ENCODE measurements at places on chromosomes 7 and 10.

DNA sequence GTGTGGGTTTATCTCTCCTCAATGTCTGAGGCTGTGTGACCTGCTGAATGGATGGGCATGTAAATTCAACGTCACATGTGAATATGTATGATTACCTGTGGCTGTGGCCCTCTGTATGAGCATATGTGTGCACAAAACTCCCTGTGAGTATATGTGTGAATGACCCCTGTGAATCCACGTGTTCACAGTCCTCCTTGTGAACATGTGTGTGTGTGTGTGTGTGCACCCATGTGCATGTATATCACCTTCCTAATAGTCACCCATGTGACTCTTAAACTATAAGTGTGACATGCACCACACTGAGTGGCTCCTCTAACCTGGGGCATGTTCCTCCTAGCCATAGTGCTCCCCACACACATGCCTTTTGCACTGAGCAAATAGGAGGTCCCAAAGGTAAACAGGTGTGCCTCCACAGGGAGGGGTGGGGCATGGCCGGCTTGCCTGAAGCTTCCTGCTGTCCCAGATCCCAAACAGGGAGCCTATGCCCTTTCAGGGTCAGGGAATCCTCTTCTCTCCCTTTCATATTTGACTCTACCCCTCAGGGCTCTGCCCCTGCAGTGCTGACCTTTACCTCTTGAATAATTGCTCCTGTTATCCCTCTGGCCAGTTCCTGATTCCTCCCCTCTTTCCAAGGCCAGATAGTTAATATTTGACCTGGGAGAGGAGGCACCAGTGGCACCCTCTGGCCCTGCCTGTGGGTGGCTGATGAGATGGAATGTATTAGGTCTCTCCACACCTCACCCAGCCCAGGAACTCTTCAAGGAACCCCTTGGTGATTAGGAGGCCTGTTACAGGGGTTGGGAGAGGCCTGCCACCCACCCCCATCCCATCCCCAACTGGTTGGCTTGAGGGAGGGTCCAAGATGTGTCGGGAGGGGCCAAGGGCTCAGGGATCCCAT is 1.9 kb downstream of the SEMA4G start:
- DNase-seq, result no peak

GRCh38 chr7:44561481-44561880 is 12.2 kb downstream of the DDX56 start:
- no peak for DNase-seq

GRCh38 chr10:69792341-69792740 is 9.4 kb upstream of the COL13A1 start:
- DNase-seq, result no peak

DNA sequence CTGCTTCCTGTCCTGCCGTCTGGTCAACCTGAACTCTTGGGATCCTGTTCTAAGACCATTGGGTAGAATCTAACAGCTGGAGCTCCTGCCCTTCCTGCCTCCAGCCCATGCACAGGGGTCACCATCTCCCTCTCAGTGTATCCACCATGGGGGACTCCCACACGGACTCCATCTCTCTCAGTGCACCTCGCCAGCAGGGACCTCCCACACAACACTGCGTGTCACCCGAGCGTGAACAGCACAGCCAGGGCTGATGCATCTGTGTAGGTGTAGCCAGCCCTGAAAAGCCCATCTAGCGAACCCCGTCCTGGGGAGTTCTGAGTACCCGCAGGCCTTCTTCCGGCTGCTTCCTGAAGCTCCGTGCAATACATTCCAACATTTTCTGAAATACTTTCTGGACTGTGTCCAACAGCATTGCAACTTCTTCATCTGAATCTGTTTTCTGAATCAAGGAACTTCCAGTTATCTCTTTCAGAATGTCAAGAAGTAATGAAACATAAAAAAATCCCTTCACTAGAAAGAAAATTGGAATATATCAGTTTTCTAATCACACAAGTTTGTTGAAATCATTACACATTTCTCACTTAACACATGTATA is 52.5 kb downstream of the NCAPG2 start:
- DNase-seq, result no peak

GRCh38 chr7:105068886-105069285 is 54.9 kb downstream of the KMT2E start:
- no peak for DNase-seq

DNA sequence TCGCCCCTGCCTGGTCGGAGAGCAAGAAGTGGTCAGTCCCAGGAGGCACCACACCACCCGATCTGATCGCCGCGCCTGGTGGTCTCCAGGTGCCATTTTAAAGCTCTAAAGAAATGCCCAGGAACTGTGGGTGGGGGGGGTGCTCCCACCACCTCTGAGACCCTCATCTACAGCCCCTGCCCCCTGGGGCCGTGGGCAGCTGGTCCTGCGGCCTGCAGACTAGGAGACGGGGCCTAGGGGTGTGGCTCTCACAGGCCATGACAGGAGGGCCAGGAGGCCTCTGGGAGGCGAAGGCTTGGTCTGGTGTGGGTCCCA is 55.8 kb upstream of the TNRC18 start:
- DNase-seq, result no peak

GRCh38 chr7:92737706-92738105 is 98.7 kb downstream of the CDK6 start:
- DNase-seq, result no peak

- no peak for DNase-seq
Observed at GRCh38 chr7:91353848-91354247, 89.6 kb downstream of the FZD1 start.

GRCh38 chr7:104341546-104341945 is 13.1 kb downstream of the LHFPL3 start:
- DNase-seq, result no peak
